ENCODE measurements at places on chromosomes 6 and 20.

- no peak for DNase-seq
Observed at GRCh38 chr20:9550283-9550682, 35.9 kb downstream of the LAMP5 start.

DNA sequence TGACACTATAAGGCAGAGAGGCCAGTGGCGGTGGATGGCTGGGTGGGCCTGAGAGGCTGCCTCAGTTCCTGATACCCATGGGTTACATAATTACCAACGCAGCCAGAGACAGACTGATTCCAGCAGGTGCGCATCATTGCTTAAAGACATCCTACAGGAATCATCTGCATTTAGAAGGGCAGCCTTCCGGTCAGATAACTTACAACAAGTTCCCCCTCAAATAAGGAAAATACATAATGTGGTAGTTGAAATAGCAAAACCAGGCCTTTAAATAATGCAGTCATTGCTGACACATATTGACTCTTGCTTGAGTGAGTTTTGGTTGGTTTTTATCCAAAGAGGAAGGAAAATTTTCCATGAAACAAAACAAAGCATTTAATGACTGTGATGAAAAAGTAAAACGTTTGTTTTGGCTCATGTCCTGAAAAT is 81.9 kb downstream of the SIM1 start:
- no peak for DNase-seq

- no peak for DNase-seq
Observed at GRCh38 chr20:59940956-59941294, 736 bp downstream of the FAM217B start.

- no peak for DNase-seq
Observed at GRCh38 chr6:14417377-14417776, 299.8 kb downstream of the CD83 start.

DNA sequence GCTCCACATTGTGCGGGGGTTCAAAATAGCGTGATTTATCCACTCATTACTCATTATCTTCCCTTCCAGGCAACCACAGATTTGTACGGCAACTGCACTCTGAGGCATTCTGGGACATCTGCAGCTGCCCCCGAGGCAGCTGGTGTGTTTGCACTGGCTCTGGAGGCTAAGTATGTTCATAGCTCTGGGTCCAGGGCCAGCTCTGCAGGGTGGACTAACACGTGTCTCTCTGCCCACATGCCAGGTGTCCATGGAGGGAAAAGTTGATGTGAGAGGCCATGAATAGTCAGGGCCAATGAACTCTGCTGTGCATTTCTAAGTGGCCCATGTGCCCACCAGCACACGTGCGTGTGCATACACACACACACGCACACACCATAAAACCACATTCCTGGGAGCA is 74.9 kb downstream of the BFSP1 start:
- DNase-seq, result no peak

DNA sequence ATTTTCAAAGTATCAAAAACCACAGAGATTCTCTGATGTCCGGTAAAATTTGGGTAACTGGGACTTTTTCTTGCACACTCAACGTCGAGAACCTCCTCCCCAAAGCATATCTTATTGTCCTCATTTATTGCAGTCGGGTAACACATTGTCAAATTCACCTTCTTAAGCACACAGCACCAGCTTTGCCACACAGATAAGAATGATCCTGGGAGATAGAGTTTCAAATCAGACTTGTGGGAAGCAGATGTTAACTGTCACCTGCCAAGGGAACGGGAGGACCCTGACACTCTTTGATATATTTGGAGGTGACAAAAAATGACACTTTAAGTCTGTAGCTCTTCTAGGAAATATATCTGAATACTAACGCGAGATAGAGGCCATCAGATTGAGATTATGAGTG is 282.1 kb upstream of the BMP2 start:
- DNase-seq, result no peak

DNA sequence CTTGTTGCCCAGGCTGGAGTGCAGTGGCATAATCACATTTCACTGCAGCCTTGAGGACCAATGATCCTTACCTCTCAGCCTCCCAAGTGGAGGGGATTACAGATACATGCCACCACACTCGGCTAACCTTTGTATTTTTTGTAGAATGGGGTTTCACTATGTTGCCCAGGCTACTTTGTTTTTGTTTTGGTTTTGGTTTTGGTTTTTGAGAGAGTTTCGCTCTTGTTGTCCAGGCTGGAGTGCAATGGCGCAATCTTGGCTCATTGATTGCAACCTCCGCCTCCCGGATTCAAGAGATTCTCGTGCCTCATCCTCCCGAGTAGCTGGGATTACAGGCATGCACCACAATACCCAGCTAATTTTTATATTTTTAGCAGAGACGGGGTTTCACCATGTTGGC is 105.5 kb downstream of the BMP7 start:
- no peak for DNase-seq

- no peak for DNase-seq
Observed at GRCh38 chr6:98782772-98783171, 51.6 kb upstream of the POU3F2 start.

DNA sequence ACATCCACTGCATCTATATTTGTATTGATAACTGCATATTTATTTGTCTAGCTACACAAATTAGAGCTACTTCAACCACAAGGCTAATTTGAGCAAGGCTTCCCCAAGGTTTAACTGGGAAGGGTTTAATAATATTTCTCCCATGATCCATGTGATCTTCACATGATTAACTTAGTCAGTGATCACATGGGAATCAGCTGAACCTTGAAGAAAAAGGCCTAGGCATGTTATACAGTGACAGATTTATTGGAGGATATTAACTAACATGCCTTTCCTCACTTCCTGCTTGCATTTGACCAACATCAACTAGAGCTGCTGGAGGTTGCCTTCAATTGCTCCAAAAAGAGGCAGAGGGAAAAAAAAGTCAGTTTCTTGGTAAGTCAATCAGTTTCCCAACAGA is 417.0 kb downstream of the HAO1 start:
- DNase-seq, result no peak

GRCh38 chr6:113856375-113856624 is 845 bp upstream of the MARCKS start:
- no peak for DNase-seq

DNA sequence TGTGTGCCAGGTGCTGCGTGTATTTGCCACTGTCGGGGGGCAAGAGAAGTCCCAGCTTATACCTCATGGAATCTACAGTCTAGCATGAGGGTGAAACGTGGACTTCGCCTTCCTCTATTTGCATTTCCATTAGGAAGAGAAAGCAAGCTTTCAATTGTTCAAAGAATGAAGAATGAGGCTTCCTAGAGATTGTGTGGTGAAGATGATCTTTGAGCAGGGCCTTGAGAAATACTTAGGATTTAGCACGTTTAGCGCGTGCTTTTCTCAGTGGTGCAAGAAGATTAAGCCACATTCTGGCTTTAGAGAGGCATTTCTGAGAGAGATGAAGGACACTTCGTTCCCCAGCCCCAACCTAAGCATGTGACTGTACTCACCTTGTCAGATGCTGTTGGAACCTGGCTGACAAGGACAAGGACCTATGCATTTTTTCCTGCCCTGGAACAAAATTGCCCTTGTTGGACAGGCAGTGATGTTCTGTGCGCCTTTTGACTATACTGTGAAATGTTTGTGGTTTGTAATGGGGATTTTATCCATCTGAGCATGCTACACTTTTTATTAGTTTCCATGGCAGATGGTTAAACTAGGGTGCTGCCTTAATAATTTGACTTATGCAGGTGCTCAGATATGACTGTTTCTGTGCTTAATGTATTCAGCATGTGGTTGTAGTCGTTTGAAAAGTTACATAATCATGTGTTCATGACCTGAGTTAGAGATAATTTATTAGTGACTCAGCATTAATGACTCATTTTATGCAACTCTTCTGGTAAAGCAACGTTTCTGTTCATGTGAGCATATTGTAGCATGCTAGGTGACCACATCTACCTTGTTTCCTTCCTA is 10.7 kb downstream of the TULP4 start:
- DNase-seq, result no peak

GRCh38 chr20:44494266-44494665 is 18.6 kb downstream of the TTPAL start:
- DNase-seq, result no peak

DNA sequence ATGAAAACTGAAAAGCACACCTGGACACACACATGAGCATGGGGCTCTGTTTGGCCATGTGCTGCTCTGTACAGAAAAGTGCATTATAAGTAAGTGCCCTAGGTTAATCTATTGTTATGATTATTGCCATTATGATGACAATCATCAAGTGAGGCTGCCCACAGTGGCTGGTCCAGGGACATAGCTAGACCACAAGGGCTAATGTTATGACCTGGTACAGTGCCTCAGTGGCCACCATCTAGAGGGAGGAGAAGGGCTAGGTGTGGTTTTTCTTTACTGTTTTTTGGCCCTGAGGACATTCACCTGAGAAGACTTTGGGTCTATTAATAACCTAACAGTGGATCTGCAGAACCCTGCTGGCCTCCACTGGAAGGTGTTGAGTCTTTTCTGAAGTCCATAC is 86.1 kb downstream of the GJA10 start:
- DNase-seq, result no peak

Data from activated CD4-positive, CD25-positive, alpha-beta regulatory T cell treated with anti-CD3 and anti-CD28 coated beads, Interleukin-2, amount 50 U/mL, for 72 hours (primary cell).